NCI-H2107 (cell line): ENCODE measurements at places on chromosomes 13 and 19.

DNA sequence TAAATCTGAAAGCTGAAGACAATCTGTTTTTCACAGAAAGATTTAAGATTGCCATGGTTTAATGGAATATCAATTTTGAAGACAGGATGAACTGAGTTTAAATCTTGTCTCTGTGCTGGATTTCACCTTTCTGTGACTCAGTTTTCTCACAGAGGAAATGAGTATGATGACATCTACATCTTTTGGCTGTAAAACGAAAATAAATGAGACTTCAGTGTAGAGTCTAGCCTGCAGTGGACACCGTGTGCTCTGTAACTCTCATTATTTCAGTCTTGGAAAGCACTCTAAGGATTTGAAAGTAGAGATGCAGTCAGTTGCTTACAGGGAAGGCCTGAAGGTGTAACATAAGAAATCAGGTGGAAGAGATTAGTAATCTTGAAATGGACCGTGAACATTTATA lies 150.4 kb downstream of the NALCN start:
- no peak for DNase-seq

- DNase-seq, result no peak
Measured at GRCh38 chr19:13060233-13060963, 42.3 kb downstream of the LYL1 start.

DNA sequence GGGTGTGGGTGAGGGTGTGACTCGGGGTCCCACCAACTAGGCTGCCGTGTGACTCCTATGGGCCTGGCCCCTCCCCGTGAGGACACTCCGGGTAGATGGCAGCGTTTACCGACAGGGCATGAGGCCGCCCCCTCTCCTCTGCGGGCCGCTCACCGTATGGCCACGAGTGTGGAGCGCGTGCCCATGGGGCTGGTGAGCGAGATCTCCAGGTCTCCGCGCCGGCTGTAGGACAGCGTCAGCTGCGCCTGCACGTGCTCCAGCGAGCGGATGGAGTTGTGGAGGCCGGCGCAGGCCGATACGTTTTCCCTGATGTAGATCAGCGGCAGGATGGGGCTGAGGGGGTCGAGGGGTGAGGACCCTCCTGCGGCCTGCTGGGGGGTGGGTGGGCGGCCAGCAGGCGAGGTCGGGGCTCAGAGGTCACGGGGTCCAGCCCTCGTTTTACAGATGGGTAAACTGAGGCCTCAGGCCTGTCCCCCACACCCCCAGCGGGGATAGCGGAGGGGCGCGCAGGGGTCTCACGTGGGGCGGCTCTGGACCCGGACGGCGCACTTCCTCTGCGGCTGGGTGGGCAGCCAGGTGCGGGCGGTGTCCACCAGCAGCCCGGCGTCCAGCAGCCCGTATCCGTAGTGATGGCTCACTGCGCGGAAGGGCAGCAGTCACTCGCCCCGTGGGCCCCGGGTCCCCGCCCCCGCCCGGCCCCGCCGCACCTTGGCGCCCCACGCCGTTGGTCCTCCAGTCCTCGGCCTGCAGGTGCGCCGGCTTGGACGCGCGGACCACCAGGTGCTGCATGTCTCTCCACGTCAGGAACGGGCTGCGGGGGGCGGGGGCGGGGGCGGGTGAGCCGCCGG lies 4.3 kb upstream of the C19orf25 start:
- DNase-seq, result no peak

DNA sequence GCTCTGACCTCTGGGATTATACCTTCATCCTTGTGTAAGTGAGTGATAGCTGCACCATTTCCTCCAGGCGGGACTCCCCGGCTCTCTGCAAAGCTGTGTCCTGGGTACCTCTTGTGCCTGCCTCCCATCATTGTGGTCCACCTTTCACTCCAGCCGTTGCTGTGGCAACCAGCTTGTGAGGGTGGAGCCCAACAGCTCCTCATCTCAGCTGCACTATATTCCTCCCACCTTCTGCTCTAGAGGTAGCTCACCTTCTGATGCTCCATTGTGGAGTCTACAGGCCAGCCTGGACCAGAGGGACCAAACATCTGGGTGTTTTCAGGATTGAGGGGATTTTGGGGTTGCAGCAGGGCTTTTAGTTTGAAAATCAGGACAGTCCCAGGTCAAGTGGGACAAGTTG lies 708.2 kb downstream of the UQCRFS1 start:
- DNase-seq, result no peak

- no peak for DNase-seq
Measured at GRCh38 chr13:107244241-107244640, 676.3 kb upstream of the ARGLU1 start.

DNA sequence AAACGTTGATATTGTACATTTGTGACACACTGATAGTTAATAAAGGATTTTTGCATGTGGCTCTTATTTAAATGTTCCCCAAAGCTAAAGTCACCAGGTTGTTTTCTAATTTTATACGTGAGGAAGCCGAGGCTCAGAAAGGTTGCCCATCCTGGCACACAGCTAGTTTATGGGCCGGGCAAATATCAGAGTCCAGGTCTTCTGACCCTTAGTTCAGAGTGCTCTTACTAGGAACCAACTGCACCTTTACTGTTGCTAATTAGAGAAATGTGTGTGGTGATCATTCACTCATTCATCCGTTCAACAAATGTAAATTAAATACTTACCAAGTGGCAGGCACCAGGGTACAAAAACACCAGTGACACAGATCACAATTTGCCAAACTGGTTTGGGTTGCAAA lies 46.3 kb upstream of the RGCC start:
- DNase-seq, result no peak

- no peak for DNase-seq
Measured at GRCh38 chr13:113915012-113915763, 51.3 kb upstream of the GAS6 start.

DNA sequence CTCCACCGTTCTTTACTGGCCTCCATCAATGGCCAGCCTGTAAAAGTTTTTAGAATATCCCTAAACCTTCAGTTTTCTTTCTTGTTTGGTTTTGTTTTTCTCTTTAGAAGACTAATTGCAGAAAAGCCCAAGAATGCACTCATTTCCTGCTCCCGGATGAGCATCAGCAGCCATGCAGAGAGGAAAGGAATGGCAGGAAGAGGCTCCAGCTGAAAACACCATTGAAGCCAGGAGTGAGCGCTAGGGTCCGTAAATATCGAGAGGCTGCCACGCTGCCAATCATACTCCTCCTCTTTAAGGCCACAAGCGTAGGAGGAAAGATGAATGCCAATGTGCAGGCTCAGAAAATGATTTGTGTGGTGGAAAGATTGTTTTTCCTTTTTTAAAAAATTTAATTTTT lies 57.4 kb upstream of the UBE2L5 start:
- no peak for DNase-seq

- no peak for DNase-seq
Measured at GRCh38 chr19:52724701-52725514, 9.9 kb downstream of the ZNF611 start.

DNA sequence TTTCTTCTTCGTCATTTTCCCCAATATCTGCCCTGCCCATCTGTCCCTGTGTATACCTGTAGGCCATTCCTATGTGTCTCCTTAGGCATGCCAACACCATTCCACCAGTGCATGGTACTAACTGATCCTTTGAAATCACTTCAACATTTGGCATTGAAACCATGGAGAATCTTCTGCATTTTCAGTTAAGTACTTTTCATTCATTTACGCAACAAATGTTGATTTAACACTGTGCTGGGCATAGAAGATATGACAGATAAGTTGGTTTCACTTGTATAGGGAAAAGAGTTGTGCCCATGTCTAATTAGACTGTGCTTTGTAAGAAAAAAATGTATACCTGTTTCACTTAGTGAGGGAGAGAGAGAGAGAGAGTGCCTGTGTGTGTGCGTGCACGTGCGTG lies 77.9 kb upstream of the FLT1 start:
- no peak for DNase-seq

DNA sequence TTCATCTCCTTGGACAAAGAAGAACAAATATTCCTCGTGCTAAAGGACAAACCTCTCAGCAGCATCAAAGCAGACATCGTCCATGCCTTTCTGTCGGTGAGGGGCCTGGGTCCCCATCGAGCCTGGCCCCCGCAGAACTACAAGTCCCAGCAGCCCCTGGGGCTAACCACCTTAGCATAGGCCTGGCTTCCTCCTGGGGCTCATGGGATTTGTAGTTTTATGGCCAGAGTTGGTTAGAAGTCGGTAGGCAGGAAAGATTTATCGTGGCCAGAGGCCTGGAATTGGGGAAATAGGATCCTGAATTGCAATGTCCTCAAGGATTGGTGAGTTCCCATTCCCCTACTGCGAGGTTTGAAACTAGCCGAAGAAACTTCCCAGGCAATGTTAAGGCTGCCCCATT lies 19.6 kb downstream of the TMEM150B start:
- DNase-seq, result no peak

DNA sequence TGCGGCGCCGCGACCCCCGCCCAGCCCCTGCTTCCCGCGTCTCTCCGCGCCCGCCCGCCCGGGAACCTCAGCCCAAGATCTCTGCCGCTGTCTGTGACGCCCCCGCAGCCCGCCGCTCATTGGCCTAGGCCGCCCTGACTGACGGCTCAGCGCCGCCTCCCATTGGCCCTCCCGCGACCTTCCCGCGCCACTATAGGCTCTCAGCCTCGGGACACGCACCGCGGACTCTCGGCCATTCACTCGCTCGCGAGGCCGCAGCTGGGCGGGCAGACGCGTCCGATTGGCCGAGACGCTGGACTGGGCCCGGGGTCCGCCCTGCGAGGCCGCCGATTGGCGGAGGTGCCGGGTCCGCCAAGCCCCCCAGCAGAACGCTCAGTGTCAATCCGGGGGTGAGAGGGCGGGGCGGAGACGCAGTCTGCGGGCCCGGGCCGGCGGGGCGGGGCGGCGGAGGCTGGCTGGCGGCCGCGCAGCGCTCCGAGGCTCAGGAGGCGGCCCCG lies at the start of gene PRKACA:
Gene PRKACA (minus strand): TSS at position 95 of the 497 bp plus-strand sequence. CDS start 215 bp downstream, outside the sequence.
- peak; percentile 90 for DNase-seq

DNA sequence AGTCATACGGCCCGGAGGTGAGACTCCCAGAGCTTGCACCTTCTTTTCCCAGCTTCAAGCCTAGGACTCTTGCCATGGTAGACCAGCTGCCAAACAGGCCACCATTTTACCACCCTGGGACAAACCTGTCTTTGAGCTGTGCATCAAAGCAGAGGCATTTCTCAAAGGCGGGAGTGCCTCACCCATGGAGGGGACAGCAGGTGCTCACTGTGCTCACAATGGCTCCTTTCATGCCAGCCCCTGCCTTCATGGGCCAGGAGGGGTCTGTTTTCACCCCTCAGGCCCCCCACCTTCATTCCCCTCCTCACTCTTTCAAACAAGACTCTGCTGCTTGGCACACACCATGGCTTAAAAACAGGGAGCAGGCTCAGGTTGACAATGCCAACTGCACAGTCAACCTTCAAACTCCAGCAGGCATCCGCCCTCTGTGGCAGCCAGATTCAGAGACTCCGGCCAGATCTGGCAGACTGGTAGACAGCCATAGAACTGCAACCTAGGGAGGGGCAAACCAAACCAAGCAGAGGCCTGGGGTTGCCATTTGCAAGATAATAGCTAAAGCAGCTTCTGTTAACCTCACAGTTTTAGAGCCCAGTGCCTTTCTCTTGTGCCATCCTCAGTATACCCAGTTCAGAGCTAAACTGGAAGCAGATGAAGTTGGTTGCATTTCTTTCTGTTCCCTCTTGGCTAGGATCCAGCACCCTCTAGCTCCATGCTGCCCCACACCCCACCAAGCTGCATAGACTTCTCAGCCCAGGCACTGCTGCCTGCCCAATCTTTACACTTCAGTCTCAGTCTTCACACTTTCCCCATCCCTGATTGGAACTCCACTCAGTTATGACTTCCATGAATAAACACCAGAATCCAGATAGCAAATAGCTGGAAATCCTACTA lies 93.9 kb upstream of the SPATA13 start:
- no peak for DNase-seq

- no peak for DNase-seq
Measured at GRCh38 chr13:51495316-51495715, 42.5 kb upstream of the INTS6 start.

DNA sequence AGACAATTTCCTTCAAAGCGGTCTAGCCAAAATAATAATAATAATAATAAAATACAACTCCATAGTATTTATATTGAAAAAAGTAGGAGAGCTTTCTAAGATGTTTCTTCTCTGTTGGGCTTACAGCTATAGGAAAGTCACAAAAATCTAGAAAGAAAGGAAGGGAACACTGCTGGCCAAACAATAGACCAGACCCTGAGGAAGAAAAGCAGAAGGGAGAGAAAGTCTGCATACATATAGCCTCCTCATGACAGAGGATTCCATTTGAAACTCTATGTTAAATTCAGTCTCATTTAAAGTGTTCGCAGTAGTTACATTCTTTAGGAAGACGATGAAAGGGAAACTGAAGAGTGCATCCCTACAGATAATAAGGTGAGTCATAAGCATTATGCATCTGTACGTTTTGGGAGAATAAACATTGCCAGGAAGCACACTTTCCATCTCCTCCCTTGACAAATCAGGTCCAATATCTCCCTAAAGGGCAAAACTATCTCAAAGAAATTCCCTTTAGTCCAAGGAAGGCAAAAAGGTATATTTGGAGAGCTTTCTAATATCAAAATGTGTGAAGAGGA lies 86.5 kb downstream of the PCDH9 start:
- no peak for DNase-seq

- no peak for DNase-seq
Measured at GRCh38 chr19:58581227-58582141, 8.3 kb upstream of the MZF1 start.

DNA sequence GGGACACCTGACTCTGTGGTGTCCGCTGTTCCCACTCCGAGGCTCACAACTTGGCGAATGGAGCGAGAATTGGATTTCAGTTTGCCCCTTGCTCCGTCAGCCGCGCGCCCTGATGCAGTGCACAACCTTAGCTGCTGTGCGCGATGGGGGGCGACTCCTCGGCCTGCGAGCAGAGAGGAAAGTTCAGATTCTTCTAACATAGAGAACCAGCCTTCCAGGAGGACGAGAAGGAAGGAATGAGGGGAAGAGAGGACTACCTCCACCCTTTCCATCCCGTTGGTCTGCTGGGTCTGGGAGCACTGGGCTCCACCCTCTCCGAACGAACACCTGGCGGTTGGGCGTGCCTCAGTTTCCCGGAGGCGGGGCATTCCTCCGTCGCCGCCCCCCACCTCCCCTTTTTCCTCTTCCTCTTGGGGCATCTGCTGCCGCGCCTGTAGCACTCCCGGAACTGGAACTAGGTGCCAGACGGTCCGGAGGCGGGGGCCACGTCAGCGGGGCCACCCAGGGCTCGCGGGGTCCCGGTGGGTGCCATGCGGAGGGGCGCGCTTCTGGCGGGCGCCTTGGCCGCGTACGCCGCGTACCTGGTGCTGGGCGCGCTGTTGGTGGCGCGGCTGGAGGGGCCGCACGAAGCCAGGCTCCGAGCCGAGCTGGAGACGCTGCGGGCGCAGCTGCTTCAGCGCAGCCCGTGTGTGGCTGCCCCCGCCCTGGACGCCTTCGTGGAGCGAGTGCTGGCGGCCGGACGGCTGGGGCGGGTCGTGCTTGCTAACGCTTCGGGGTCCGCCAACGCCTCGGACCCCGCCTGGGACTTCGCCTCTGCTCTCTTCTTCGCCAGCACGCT lies at the start of gene KCNK6:
Gene KCNK6 (plus strand): TSS at position 425 of the 838 bp plus-strand sequence. CDS start 106 bp downstream, at position 531.
- DNase-seq, result no peak
